Type B pancreatic cell (in vitro differentiated cells): ENCODE measurements at places on chromosomes 1 and 21.

GRCh38 chr1:91750398-91750996 is 135.5 kb downstream of the TGFBR3 start:
- peaks cover 11% of the 10 kb centered on the region for H3K4me1 ChIP-seq
- H3K36me3 ChIP-seq, result peaks cover 24% of the 10 kb centered on the region
- no peak overlapping the region for H3K4me3 ChIP-seq
- no peak for DNase-seq
- no peak overlapping the region for H3K27ac ChIP-seq

DNA sequence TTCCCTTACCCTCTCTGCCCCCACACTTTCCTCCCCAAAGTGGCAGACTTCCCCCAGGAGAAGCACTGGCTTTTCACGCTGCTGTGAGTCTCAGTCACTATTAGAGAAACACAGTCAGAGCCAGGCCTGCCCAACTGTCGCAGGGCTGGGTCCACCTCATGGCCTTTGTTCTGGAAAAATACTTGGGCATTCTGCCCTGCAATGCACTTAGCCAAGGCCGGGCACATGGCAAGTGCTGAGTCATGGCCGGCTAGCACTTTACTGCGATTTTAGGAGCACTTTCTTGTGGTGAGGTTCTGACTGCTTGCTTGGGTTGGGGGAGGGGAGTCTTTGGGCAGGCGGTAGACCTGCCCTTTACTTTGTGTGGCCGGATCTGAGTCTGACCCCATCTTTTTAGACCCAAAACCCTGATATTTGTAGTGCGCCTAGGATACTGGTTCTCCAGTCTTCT is 7.7 kb downstream of the EPHX1 start:
- no peaks in the 10 kb centered on the region for H3K27me3 ChIP-seq
- H3K27ac ChIP-seq, result no peak overlapping the region
- H3K36me3 ChIP-seq, result no peaks in the 10 kb centered on the region
- peaks cover 26% of the 10 kb centered on the region for H3K4me1 ChIP-seq

GRCh38 chr1:46753985-46754384 is 35.1 kb upstream of the EFCAB14 start:
- H3K27me3 ChIP-seq, result no peaks in the 10 kb centered on the region
- peaks cover 30% of the 10 kb centered on the region for H3K4me1 ChIP-seq
- DNase-seq, result no peak
- H3K4me3 ChIP-seq, result no peak overlapping the region
- no peaks in the 10 kb centered on the region for H3K36me3 ChIP-seq

GRCh38 chr1:3471356-3472087 is 17.1 kb downstream of the ARHGEF16 start:
- H3K27ac ChIP-seq, result peak overlapping the region; percentile 74
- peaks cover 3% of the 10 kb centered on the region for H3K36me3 ChIP-seq
- no peak for DNase-seq
- no peaks in the 10 kb centered on the region for H3K27me3 ChIP-seq
- H3K4me3 ChIP-seq, result no peak overlapping the region
- peaks cover 21% of the 10 kb centered on the region for H3K4me1 ChIP-seq

GRCh38 chr1:153202006-153202405 is 1.2 kb upstream of the LELP1 start:
- H3K36me3 ChIP-seq, result no peaks in the 10 kb centered on the region
- no peak overlapping the region for H3K4me3 ChIP-seq
- peaks cover 29% of the 10 kb centered on the region for H3K27me3 ChIP-seq
- no peak overlapping the region for H3K27ac ChIP-seq
- no peaks in the 10 kb centered on the region for H3K4me1 ChIP-seq
- DNase-seq, result no peak

GRCh38 chr1:5756434-5757186 is 235.6 kb downstream of the NPHP4 start:
- no peaks in the 10 kb centered on the region for H3K36me3 ChIP-seq
- H3K4me1 ChIP-seq, result peaks cover 5% of the 10 kb centered on the region
- H3K4me3 ChIP-seq, result no peak overlapping the region
- peaks cover 8% of the 10 kb centered on the region for H3K27me3 ChIP-seq
- no peak for DNase-seq

GRCh38 chr1:205455581-205456382 is at the start of gene BLACAT1:
BLACAT1 (minus strand) TSS chr1:205456045.
- H3K27me3 ChIP-seq, result peaks cover 78% of the 10 kb centered on the region
- peaks cover 15% of the 10 kb centered on the region for H3K4me1 ChIP-seq
- H3K27ac ChIP-seq, result peak within 1 kb of the TSS; percentile 66
- DNase-seq, result no peak

GRCh38 chr1:32337855-32338636 is 2.0 kb upstream of the MARCKSL1 start:
- no peaks in the 10 kb centered on the region for H3K27me3 ChIP-seq
- H3K4me3 ChIP-seq, result peak overlapping the region; percentile 72
- DNase-seq, result no peak
- peaks cover 15% of the 10 kb centered on the region for H3K36me3 ChIP-seq
- H3K4me1 ChIP-seq, result peaks cover 25% of the 10 kb centered on the region

DNA sequence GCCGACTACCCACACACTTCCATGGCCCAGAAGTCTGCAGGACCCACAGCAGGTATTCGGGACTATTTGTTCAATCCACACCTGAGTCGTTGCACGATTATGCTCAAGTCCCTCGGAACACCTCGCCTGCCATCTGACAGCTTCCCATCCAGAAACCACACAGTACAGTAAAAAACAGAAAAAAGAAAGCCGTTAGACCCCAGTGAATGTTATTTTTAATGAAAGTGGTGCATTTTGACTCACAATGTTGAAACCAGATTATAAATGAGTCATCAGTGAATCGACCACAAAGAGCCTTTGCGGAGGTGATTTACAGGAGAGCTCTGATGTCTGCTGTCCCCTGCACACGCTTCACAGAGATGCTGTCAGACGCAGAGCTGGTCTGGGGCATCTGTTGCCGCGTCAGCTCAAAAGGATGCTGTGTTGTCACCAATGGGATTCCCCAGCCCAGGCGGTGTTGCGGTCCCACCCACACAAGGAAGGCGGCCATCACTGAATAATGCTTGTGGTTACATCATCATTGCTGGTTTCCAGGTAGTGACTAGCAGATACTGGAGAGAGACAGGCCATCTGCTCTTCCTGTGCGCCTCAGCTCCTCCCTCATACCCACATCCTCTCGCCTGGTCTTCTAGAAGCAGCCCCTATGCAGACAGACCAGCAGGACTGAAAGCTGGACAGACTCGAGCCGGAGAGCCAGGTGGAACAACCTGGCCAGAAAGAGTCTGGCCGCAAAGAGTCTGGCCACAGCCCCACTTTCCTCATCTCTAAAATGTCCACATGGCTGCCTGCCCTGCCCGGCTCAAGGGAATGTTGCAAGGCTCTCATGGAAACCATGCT is 116.8 kb downstream of the TOMM20 start:
- H3K27ac ChIP-seq, result peak overlapping the region; percentile 39
- DNase-seq, result no peak
- no peak overlapping the region for H3K4me3 ChIP-seq

DNA sequence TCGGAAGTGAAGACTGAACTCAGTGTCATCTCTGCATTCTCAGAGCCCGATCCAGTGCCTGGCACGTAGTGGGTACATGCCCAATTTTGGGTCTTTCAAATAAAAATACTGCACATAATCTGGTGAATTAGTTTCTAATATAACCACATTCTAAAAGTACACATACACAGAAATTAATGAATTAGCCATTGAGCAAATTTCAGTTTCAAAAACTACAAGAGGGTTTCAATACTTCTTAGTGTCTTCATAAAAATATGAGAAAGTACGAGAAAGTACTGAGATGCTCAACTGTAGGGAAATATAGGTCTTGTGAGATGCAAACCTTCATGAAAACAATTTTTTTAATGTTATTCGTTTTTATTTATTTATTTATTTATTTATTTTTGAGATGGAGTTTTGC is 86.9 kb downstream of the SMYD2 start:
- H3K36me3 ChIP-seq, result peaks cover 46% of the 10 kb centered on the region
- H3K4me1 ChIP-seq, result peaks cover 4% of the 10 kb centered on the region
- H3K27ac ChIP-seq, result no peak overlapping the region
- no peak overlapping the region for H3K4me3 ChIP-seq

- peaks cover 12% of the 10 kb centered on the region for H3K4me1 ChIP-seq
- H3K27ac ChIP-seq, result no peak overlapping the region
- H3K4me3 ChIP-seq, result no peak overlapping the region
- peaks cover 33% of the 10 kb centered on the region for H3K27me3 ChIP-seq
- no peak for DNase-seq
Measured at GRCh38 chr1:205488074-205488723, 16.3 kb upstream of the CDK18 start.

GRCh38 chr1:6288665-6289064 is 27.8 kb upstream of the GPR153 start:
- no peaks in the 10 kb centered on the region for H3K36me3 ChIP-seq
- no peak overlapping the region for H3K27ac ChIP-seq
- DNase-seq, result no peak
- no peaks in the 10 kb centered on the region for H3K4me1 ChIP-seq
- H3K27me3 ChIP-seq, result no peaks in the 10 kb centered on the region
- H3K4me3 ChIP-seq, result no peak overlapping the region

GRCh38 chr1:214021321-214021720 is 33.5 kb downstream of the PROX1 start:
- peaks cover 34% of the 10 kb centered on the region for H3K4me1 ChIP-seq
- H3K27ac ChIP-seq, result no peak overlapping the region
- DNase-seq, result no peak

GRCh38 chr21:45834026-45834715 is 147.4 kb upstream of the COL6A1 start:
- no peaks in the 10 kb centered on the region for H3K27me3 ChIP-seq
- H3K4me3 ChIP-seq, result no peak overlapping the region
- peak; percentile 66 for DNase-seq
- H3K4me1 ChIP-seq, result peaks cover 28% of the 10 kb centered on the region
